ENCODE measurements at places on chromosomes 4 and X.

DNA sequence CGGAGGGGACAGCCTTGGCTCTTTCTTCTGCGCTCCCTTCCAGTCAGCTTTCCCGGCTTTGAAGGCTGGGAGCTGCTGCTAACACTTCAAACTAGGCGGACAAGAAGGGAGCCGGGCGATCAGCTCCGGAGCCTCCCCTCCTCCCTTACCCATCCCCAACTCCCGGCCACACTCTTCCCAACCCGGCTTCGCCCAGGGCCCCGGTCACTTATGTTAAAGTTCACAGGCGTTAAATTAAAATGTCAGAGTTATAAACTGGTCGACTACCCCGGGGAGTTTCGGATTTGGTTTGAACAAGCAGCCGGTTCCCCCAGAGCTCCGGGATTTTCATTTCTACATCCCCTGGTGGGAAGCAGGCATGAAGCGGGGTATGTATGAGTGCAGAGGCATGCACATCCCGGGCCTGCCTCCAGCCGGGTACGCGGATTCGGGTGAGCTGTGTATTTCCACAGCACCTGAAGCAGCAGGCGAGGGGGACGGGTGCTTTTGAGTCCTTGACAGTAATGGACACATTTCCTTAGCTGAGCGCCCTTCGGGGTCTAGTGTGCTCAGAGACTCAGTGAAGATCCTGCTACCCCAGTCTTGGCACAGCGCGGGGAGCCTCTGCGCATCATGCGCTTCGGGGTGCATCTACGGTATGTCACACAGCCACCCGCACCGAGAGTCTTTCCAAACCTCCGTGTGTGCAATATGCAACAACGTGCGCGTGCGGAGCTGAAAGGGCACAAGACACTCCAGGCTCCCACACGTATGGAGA, 880 bp downstream of the UNC5C start:
- peak; percentile 36 for DNase-seq

DNA sequence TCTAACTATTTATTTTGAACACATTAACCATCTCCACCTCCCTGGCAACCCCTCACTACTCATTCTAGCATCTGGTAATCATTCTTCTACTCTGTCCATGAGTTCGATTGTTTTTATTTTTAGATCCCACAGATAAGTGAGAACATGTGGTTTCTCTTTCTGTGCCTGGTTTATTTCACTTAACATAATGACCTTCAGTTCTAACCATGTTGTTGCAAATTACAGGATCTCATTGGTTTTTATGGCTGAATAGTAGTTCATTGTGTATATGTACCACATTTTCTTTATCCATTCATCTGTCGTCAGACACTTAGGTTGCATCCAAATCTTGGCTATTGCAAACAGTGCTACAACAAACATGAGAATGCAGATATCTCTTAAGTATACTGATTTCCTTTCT, 33.4 kb upstream of the FAM47B start:
- DNase-seq = peak; percentile 52

GRCh38 chr4:145554691-145555090, 64.5 kb upstream of the MMAA start:
- DNase-seq = no peak

GRCh38 chr4:136634121-136634520, 898.2 kb downstream of the PCDH18 start:
- DNase-seq = no peak

DNA sequence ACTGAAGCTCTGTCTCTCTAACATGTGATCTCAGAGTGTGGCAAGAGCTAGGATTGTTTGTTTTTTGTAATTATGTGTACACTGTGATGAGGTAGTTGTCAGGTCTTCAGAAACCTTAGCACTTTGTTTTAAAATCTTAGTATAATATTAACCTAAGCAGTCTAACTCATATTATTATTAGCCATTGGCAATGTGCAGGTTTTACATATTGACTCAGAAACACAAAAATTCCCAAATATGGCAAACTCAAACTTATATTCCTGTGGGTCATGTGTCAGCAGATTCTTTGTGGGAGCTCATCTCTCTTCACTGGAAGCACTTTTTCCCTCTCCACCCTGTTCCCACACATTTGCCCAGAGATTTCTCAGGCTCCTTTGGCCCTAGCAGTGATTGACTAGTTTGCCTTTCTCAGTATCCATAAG, 8.2 kb upstream of the PWWP3B start:
- no peak for DNase-seq

DNA sequence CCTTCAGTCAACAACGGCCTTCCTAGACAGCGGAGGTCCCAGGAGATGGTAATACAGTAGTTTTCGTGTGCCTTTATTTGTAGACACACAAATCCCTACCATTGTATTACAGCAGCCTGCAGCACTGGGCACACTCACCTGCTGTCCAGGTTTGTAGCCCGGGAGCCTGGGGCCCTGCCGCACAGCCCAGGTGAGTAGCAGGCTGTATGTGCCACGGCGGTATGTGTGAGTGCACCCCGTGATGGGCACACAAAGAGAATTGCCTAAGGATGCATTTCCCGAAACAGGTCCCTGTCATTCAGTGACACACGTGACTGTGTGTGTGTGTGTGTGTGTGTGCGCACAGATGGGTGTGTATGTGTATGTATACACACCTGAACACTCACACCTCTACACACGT, 8.1 kb upstream of the SLC25A6 start:
- DNase-seq = no peak
